ENCODE measurements at places on chromosomes 1 and 21.
A peak's percentile ranks its signal among the peaks of the same experiment; 100 is the strongest.

DNA sequence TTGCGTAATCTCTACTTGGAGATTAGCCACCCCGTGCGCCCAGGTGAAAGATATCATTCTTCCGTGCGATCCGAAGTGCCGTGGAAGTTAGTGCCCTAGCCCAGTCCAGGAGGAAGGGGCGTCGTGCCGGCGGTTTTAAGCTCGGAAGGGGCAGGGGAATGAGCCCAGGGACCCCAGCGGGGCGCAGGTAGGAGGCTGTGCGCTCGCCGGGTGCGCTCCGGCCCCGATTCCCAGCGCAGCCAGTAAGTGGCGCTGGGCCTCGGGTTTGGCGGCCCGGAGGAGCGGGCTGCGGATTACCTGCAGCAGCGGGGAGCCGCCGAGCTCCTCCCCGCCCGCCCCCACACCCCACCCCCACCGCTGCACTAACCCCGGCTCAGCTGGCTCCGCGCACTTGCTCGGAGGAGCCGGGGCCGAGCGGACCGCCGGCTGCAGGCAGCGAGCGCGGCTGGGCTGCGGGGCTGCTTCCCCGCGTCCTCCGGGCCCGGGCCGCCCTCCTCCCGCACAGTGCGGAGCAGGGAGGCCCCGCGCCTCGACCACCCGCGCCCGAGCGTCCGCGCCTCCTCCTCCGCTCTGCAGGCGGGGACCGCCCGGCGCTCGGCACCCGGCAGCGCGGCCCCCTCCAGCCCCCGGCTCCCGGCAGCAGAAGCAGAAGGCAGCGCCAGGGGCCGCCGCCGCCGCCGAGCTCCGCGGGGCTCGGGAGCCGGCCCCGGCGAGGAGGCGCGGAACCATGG, at the start of gene RYR2:
Gene RYR2, plus strand, starts transcription at position 390 of the 731 bp plus-strand sequence. Its CDS starts 338 bp downstream, at position 728.
- DNase-seq: no peak

DNA sequence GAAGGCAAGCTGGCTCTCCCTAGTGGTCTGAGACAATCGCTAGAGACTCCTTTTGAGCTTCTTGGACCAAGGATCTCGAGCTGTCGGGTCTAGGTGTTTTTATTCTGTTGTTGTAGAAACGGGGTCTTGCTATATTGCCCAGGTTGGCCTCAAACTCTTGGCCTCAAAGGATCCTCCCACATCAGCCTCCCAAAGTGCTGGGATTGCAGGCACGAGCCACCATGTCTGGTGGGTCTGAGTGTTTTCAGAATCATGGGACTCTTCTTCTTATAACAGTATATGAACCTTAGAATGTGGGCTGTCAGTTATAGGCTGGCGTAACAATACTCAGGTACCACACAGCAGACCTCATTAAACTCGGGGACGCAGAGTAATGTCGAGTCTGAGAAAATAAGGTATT, 33.1 kb downstream of the DNAJC11 start:
- DNase-seq: no peak

DNA sequence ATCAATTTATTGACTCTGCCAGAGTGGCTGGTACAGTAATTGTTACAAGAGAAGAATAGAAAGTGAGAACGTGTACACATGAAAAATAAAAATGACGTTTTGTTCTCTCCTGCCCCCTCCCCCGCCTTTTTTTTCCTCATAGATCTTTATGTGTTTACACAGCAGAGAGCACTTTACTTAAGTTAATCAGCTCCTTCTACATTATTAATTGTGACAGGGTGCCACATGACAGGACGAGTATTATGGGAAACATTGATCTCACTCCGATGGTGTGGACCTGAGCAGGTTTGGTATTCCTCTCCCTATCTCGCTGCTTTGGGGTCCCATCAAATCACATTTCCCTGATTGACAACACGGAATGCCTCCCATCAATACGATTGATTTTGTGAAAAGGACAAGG, 285.7 kb downstream of the TM2D1 start:
- no peak for DNase-seq

- DNase-seq: no peak
Measured at GRCh38 chr1:22562584-22563583, at the start of gene EPHA8. TSS of gene EPHA8 (plus strand) at chr1:22563489. CDS start at chr1:22563636, 147 bp downstream.

DNA sequence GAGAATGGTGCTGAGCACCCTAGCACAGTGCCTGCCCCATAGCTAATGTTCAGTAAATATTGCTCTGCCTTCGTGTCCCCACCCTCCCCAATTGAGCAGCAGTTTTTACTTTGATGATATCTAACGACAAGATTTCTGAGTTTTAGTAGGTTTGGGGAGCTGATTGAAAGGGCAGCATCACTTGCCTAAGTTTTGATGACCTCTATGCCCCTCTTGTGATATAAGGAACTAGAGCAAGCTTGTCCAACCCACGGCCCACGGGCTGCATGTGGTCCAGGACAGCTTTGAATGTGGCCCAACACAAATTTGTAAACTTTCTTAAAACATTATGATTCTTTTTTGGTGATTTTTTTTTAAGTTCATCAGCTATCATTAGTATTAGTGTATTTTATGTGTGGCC, 1.6 kb downstream of the CNIH4 start:
- DNase-seq: no peak

DNA sequence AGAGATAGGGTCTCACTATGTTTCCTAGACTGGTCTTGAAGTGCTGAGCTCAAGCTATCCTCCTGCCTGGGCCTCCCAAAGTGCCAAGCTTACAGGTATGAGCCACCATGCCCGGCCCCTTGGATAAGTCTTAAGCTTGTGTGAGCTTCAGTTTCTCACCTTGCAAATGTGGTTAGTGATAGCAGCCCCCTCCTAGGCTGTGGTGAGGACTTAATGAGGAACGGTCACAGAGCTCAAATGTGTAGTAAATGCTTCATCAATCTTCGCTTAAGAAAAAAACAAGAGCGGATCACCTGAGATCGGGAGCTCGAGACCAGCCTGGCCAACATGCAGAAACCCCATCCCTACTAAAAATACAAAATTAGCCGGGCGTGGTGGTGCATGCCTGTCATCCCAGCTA, 3.0 kb downstream of the CNR2 start:
- no peak for DNase-seq

DNA sequence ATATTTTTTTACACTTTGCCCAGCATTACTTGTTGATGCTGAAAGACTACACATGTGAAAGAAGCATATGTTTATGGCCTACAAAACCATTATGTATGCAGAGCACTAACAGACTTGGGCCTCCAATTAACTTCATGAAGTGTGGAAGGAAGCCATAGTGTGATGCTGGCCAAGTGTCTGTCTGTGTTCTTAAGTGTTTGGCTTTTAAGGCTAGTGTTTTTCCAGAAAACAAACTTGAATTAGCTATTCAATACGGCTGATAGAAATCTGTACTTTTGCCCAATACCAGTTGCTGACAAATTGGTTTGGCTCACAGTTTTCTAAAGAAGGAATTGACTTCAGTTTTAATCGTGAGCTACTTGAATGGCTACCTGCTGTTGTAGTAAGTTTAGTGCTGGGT, 136.1 kb downstream of the ADGRL2 start:
- DNase-seq: no peak

DNA sequence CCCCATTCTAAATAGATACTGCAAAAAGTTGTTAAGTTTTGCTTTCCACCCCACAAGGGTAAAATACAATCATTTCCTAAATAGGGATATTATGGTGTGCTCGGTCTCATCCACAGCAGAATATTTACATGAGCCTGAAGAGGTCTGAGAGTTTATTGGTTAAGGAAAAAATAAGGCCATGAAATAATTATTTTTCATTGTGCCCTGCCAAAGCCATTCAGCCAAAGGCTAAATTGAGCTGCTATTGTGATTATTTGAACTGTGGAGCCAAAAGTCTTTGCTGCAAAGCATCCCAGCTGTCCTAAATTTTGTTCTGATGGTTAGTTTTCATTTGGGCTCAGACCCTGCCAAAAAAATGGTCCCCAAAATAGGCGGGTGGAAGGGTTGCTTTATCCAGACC, 298.7 kb upstream of the ESRRG start:
- no peak for DNase-seq

- no peak for DNase-seq
Measured at GRCh38 chr1:206591226-206591625, 21.0 kb downstream of the EIF2D start.

- no peak for DNase-seq
Measured at GRCh38 chr1:64909031-64909430, 57.3 kb downstream of the JAK1 start.

DNA sequence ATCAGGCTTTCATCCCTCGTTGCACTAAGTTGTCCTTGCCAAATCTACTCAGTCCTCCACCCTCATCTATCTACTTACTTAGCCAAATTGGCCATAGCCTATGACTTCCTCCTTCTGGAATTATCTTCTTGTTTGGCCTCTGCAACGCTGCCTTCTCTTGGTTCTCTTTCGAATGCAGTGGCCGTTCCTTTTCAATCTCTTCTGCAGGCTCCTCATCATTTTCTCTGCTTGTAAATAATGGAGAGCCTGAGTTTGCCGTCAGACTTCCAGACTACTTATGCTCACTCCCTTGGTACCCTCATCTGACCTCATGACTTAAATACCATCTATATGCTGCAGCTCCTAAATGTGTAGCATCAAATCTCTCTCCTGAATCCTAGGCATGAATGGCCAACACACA, 22.4 kb upstream of the SRRM1 start:
- no peak for DNase-seq

GRCh38 chr1:236141447-236142252, 689 bp upstream of the GPR137B start:
- DNase-seq: peak; percentile 19

- no peak for DNase-seq
Measured at GRCh38 chr1:169271098-169271497, 96.5 kb downstream of the NME7 start.

GRCh38 chr1:29282924-29283803, 46.8 kb downstream of the PTPRU start:
- no peak for DNase-seq

GRCh38 chr1:2232255-2232915, 4.3 kb downstream of the SKI start:
- no peak for DNase-seq

- DNase-seq: no peak
Measured at GRCh38 chr1:26302733-26303405, 3.6 kb downstream of the UBXN11 start.

GRCh38 chr1:18347559-18347958, 133.2 kb upstream of the KLHDC7A start:
- DNase-seq: no peak

DNA sequence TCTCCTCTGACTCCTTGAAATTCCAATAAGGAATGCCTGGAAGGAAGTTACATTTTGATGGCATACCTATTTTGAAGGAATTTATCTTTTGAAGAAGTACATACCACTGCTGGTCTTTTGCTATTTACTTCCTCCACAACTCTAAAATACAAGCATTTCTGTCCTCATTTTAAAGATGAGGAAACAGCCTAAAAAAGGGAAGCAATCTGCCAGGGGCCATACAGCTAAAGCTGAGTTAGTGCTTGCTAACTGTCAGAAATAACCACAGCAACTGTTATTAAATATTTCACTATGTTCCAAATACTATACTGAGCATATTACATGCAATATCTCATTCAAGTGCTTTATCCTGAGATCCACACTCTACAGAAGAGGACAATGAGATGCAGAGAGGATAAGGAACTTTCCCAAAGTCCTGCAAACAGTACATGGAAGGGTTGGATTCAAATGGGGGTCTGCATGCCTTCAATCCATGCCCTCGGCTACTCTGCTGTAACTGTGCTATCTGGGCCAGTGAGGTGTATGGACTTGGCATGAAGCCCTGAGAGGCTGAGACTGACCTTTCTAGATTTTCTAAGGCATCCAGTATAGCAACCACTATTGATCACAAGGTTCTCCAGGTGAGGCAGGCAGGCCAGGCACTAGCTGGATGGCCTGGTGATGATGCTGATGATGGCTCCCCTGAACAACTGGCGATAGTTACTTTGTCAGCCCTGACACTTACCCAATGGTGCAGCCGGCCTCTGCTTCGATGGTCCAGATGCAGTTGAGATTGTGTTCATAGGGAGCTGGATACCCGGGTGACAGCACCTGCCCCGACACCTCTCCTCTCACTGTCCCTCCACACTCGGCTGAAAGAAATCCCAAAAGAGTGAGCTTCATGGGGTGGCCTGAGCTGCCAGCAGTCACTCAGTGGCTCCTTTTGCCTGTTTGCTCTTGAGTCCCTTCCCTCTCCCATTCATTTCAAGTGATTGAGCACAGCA, 171.4 kb upstream of the HMGB4 start:
- DNase-seq: no peak

DNA sequence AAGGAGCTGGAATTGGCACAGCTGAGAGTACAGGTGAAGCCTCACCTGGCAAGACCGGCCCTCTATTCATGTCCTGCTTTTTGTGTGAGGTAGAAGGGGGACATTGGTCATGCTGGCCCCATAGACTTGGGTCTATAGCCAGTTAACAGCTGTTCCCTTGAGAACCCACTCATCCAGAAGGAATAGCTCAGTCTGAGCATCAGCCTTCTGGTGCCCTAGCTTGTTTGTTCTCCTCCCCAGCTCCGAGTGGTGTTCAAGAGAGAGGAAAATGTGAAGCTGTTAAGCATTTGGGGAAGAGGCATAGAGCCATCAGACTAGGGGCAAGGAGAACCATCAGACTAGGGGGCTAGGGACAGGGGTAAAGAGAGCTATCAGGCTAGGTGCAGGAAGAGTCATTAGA, 290.9 kb downstream of the SIPA1L2 start:
- DNase-seq: no peak

GRCh38 chr21:26115305-26115704, 55.3 kb downstream of the APP start:
- DNase-seq: no peak

DNA sequence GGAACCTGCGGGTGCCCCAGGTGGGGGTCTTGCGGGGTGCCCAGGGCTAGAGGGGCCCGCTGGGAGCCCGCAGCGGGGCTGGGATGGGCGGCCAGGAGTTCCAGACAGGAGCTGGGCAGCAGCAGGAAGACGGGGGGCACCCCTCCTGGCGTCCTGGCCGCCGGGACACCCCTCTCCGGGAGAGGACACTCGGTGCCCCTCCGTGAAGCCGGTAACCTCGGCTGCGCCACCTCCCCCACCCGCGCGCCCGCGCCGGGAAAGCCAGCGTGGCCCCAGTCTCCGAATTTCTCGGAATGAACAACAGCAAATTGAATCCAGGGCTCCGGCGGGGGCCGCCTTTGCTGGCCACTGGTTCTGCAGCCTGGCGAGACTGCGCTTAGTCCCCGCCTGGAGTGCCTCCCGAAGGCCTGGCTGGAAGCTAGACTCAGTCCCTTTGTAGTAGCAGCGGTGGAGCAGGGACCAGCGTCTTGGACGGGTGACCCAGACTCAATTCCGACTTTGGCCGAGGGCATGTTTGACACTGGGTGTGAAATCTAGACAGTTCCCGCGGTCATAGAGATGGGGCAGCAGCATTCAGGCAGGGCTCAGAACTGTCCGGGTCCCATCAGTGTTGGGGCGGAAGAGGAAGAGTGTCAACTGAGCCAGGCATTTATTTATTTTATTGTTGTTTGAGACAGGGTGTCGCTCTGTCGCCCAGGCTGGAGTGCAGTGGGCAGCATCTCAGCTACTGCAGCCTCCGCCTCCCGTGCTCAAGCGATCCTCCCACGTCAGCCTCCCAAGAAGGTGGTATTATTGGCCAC, 773 bp downstream of the IFNGR2 start:
- peak; percentile 32 for DNase-seq

DNA sequence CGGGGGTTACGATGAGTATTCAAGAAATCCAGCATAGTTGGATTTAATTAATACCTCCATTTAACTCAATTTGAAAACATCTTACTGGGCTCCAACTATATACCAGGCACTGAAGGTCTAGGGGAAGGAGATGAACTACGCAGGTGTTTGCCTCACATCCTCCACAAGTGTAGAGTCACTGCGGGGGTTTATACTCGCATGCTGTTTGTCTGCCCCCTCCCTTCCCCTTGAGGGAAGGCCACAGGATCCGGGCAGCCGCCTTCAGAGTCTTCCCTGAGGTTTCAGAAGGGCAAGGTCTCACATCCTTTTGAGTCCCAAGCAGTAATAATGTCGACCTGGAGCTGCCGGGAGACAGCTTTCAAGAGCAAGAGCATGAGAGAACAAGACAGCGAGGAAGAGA, 142.4 kb upstream of the GALNT2 start:
- DNase-seq: no peak
